Neuronal stem cell (in vitro differentiated cells): ENCODE measurements at places on chromosomes 3 and 15.

DNA sequence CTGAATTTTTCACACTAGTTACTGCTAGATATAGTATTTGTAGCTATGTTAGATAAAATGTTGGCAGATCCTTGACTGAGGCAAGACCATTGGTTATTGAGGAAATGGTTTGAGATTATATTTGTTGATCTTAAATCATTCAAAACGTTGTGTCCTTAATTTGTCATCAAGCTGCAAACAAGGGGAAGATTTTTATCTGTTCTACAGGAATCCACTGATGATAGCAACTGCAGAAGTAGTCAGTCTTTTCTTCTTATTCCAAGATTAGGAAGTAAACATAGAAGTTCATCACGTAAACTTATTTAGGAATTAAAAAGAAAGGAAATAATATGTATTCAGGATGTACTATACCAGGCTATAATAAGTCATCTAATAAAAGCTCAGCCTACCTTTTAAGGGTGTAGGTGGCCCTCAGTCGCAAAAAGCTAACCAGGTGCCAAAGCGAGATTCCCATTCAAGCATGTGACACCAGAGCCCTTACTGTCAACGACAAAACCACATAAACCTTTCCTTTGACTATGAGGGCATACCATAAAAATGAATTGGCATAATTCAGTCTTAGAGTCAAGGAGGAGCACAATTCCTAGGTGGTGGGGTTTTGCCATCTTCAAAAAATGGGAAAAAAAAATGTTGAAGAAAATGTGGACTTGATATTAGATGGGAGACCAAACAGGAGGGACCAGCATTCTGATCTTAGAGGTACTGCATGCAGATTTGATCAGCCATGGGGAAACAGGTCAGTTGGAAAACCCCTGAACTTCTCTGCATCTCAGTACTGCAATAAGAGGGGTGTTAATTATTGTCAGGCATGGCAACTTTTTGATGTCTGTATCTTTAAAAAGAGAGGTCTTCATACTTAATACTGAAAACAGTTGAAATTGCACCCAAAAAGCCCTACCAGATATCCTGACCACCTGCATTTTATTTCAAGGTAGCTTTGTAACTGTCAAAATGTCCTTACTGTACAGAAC lies 212.5 kb upstream of the UBE2E1 start:
- DNase-seq = no peak

GRCh38 chr15:45157974-45158373 lies 28.2 kb downstream of the DUOX1 start:
- DNase-seq = peak; percentile 45

- no peak for DNase-seq
Observed at GRCh38 chr3:53230789-53231188, 25.0 kb downstream of the TKT start.

DNA sequence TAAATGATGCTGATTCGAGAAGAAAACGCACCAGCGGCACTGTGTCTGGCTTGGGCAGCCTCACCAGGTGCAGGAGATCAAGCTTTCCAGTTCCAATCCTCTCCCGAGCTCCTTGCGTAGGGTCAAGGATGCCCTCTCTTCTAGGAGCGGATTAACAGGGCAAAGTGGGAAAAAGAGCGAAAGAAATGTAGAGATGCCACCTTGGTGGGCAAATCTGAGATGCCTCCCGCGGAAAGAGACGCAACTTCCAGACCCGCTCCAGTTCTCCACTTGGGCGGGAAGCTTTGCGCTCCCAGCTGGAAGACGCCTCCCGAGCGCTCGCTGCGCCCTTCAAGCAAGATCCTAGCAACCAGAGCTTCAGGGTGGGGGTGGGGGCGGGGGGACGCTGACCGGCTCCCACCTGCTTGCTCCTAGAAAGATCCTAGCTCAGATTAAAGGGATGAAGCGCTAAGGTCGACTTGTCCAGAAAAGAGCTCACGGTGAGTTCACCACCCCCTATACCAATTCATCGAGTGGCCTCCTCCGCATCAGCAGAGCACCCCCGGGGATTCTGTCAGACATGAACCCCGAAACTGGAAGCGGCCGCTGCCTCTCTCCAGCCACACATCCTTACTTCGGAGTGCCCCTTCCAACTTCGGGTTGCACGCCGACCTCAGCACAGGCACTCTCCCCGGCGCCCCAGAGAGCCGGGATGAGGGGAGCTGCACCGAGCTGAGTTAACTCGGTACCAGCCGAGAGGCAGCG lies 769 bp downstream of the TAFA4 start:
- DNase-seq = no peak

- no peak for DNase-seq
Observed at GRCh38 chr3:127762077-127762786, 60.1 kb downstream of the MGLL start.

- DNase-seq = no peak
Observed at GRCh38 chr3:172179680-172180399, 140.5 kb downstream of the FNDC3B start.

- DNase-seq = no peak
Observed at GRCh38 chr3:46905661-46906451, 28.3 kb downstream of the PTH1R start.

GRCh38 chr3:33751336-33751735 lies 33.3 kb upstream of the CLASP2 start:
- no peak for DNase-seq

DNA sequence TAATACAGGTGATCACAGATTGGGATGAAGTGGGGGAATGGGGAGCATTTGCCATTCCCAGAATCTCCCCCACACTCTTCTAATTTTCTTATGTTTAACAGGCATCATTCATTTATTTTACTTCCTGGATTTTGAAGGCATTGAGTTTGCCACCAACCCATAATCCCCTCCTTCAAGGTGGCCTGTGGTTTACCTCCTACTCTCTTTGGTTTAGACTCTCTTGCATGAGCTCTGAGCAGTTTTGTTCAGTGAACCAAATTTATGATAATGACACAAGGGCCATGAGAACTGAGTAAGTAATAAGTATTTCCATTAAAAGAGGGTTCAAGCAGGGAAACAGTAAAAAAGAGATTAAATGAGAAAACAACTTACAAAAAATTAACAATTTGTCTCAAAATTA lies 703.1 kb upstream of the CFAP20DC start:
- no peak for DNase-seq

DNA sequence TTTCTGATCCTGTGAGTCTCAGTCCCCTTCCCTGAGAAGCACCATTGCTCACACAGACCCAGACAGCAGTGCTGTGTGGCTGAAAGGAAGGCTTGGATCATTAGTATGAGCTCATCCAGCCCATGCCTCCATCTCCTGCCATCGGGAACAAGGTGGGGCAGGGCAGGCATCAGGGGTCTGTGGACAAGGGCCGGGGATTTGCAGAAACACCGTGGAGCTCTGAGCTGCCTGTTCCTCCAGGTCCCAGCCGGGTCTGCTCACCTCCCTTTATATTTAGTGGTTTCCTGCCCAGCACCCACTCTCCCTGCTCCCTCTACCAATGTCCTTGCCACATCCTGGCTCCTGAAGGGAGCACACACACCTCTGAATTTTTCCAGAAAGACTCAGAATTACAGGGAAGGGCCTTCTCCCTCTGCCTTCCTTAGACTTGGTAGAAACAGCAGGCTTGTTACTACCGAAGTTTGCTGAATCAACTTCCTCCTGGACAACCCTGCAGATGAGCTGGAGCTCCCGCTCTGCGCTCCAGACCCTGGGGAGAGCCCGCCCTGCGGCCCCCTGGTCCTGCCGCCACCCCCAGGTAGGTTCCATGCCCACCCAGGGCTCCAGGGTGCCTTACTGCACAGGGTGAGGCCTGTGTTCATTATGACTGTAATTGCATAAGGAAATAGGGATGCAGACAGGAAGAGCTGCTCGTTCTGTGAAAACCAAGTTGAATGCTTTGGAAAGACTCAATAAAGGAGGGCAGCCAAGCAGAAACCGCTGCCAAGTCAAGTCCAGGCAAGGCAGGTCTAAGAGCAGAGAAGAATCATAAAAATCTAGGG lies 128.1 kb downstream of the NSMCE3 start:
- no peak for DNase-seq

DNA sequence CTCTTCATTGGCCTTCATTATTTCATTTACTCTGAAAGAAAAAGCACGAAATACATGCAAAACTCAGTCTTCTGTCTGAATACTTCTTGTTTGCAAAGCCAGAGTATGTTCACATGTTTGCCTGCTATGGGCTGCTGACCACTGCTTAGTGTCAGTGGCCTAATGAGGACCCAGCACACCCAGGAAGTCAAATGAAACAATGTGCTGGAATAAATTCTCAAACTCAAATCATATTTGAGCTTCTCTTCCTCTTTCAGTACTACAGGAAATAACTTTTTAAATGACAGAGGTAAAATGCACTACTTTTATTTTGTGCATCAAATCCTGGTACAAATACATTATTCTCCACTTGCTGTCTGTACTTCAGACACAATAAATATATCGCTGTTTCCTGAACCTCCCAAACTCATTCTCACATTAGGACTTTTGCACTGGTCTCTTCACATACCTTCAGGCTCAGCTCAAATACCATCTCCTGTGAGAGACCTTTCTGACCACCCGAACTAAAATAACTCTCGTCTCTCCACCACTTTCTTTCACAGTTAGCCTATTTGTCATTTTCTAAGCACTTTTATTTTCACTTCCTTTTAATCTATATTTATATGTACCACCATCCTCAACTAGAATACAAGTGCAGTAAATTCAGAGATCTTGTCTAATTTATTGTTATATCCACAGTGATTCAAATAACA lies 176.8 kb downstream of the TUSC7 start:
- no peak for DNase-seq

GRCh38 chr15:47961401-47962090 lies 159.2 kb upstream of the SLC24A5 start:
- no peak for DNase-seq

DNA sequence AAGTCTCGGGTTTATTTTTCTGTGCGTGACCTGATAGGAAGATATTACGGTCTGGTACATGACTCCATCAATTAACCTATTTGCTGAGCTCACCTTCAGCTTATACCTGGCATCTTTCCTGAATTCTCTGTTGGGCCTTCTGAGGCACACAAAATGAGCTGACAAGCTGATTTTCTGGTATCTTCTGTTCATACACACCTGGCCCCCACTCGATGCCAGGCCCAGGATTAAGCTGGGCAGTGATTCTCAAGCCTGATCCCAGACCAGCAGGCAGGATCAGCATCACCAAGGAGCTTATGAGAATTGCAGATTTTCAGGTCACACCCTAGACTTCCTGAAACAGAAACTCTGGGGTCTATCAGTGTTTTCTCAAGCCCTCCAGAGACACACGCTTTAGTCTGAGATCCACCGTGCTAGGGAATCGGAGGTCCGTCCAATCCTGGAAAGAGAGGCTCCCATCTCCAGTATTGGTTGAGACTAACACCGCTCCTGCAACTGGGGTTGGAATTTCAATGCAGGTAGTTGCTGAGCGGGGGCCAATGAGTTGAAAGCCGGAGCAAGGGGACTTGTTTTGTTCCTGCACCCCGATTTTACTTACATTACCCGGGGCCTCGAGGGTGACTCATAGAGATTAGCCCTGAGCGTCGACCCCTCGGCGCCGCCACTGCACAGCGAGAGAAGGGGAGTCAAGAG lies 636 bp upstream of the EIF1B start:
- no peak for DNase-seq

GRCh38 chr3:132721479-132722164 lies 587 bp downstream of the NPHP3 start:
- peak; percentile 59 for DNase-seq

DNA sequence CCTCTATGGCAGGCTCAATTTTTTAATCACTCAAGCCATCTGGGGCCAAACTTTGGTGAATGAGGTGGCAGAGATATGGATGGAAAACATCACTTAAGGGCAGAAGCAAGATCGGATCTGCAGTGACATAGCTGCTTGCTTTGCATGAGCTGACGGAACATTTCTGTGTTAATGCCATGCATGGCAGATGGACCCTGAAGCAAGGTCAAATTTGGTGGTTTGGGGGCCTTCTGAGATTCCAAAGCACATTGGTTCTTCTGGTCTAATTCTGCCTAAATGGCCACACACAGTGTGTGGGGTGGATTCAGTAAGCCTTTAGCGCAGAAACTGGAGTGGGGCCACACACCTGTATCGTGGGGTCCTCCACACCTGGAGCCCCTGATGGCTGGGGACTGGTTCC lies 38.3 kb upstream of the BCL2L10 start:
- no peak for DNase-seq

DNA sequence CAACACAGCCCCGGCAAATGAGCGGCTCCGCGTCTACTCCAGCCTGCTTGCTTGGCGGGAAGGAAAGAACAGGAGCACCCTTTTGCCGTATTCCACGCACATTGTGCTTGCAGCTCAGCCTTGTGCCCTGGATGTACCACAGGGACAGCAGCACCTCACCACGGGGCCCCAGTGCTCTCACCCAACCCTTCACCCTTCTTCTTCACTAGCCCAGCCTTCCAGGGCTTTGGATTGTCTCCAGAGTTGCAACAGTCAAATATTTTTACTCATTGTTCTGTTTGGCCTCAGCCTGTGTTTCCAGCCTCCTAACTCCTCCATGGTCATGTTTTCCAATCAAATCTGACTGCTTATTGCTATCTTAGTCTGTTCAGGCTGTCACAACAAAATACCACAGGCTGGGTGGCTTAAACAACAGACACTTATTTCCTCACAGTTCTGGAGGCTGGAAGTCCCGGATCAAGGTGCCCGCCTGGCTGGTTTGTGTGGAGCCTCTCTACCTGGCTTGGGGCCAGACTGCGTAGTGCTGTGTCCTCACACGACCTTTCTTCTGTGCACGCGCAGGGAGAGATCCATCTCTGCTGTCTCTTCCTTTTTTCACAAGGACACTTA lies 79.2 kb upstream of the ABHD17C start:
- no peak for DNase-seq

- no peak for DNase-seq
Observed at GRCh38 chr15:39767921-39768320, 14.7 kb downstream of the FSIP1 start.

DNA sequence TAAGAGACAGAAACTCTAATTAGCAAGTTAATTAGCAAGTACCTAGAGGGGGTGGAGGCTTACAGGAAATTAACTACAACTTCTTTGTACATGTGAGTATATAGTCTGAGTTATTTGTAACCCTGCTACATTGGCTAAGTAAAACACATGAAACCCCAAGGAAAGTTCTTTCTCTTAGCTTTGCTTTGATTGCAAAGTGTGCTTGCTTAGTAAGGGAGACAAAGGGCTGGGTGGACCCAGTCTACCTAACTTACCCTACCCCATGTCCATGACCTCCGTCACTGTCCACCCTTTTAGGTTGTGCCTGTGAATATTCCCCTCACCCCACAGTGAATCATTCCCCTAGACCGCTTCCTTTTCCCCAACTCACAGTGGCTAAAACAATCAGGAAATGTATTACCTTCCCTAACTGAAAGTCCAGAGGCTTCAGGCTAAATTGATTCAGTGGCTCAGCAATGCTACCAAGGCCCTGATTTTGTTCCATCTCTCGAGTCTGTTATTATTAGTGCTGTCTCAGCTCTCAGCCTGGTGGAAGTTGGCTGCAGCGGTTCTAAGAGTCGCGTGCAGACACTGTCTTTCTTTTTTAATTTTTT lies 31.1 kb upstream of the RYR3 start:
- no peak for DNase-seq

DNA sequence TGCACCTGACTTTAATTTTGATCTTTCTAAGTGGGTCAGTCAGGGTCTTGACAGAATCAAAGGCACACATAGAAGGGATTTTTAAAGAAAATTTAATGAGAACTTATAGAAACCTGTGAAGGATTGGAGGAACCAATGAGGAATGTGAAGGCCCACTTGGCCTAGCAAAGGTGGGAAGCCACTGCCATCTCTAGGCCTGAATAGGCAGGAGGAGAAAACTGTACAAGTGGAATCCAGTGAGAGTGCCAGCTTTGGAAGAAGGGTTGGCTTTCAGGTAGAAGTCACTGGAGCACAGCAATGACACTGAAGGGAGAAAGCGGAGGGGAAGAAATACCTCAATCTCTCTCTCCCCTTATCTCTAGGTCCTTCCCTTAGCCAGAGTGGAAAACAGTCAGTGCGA lies 380.7 kb upstream of the KCNMB2 start:
- no peak for DNase-seq
